ENCODE measurements at places on chromosomes 1 and 21. TPM values are rescaled to one million over a fixed set of nuclear protein-coding genes. Genes with fewer than 3 reads are reported as not detected.

The F3 gene
- 1.6 TPM for total RNA-seq

The CFHR3 gene
- 0.07 TPM for total RNA-seq

The KCNJ9 gene
- total RNA-seq = 0.03 TPM

The RIMS3 gene
- total RNA-seq = 33.0 TPM

The PDC gene
- total RNA-seq = not detected

- DNase-seq = no peak
Observed at GRCh38 chr1:231953660-231954059, 327.1 kb downstream of the DISC1 start.

DNA sequence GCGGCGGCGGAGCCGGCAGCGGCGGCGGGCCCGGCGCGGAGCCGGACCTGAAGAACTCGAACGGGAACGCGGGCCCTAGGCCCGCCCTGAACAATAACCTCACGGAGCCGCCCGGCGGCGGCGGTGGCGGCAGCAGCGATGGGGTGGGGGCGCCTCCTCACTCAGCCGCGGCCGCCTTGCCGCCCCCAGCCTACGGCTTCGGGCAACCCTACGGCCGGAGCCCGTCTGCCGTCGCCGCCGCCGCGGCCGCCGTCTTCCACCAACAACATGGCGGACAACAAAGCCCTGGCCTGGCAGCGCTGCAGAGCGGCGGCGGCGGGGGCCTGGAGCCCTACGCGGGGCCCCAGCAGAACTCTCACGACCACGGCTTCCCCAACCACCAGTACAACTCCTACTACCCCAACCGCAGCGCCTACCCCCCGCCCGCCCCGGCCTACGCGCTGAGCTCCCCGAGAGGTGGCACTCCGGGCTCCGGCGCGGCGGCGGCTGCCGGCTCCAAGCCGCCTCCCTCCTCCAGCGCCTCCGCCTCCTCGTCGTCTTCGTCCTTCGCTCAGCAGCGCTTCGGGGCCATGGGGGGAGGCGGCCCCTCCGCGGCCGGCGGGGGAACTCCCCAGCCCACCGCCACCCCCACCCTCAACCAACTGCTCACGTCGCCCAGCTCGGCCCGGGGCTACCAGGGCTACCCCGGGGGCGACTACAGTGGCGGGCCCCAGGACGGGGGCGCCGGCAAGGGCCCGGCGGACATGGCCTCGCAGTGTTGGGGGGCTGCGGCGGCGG lies 1.0 kb downstream of the ARID1A start:
- no peak for DNase-seq

GRCh38 chr1:113860891-113861290 lies 10.6 kb downstream of the PTPN22 start:
- DNase-seq = peak; percentile 87

DNA sequence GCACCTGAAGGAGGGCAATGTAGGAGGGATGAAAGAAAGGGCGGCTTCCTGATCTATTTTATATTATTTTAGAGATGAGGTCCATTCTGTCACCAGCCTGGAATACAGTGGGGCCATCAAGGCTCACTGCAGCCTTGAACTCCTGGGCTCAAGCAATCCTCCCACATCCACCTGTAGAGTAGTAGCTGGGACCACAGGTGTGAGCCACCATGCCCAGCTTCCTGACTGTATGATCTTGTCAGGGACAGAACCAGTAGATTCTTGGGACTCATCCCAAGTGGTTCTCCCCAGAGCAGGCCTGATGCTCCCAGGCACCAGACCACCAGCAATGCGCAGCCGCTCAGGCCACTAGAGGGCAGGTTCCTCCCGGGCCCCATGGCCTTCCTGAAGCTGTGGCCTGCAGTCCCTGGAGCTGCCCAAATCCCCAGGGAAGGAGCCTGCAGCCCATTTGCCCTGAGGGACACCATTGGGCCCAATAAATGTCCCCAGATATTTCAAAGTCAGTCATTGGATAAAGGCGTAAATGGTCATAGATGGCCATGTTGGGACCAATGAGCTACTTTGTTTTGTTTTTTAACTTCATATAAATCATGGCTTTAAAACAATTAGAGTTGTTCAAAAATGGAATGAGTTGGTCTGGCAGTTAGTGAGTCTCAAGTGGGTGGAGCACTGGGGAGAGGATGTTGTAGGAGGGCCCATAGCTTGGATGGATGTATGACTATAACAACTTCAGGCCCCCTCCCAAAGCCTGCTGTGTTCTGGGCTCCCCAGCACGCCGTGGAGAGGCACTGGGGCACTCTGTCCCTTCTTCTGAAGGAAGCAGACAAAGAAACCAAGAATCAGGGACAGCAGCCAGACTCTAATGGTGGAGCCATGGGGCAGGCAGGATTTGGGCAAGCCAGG lies 44.7 kb upstream of the GOLT1A start:
- DNase-seq = peak; percentile 83

- no peak for DNase-seq
Observed at GRCh38 chr1:94126651-94127050, 5.7 kb upstream of the ABCA4 start.

- no peak for DNase-seq
Observed at GRCh38 chr1:221397606-221398005, 344.3 kb downstream of the DUSP10 start.

- DNase-seq = no peak
Observed at GRCh38 chr1:228434689-228435088, 18.0 kb upstream of the TRIM17 start.

DNA sequence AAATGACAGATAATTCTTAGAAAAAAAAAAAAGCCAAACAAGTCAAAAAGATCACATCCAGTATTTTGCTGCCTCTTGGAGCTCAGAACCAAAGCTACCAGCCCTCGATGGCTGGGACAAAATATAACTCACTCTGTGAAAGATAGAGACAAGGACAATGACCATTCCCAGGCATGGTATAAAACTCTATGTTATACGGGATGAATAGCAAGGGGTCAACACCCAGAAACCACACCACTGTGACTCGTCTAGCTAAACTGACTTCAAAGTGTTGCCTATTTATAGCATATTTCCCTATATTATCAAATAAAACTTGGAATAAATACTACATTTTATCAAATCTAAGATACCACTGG lies 10.1 kb downstream of the TMEM63A start:
- DNase-seq = no peak

- no peak for DNase-seq
Observed at GRCh38 chr1:41880950-41881885, 37.5 kb downstream of the HIVEP3 start.

DNA sequence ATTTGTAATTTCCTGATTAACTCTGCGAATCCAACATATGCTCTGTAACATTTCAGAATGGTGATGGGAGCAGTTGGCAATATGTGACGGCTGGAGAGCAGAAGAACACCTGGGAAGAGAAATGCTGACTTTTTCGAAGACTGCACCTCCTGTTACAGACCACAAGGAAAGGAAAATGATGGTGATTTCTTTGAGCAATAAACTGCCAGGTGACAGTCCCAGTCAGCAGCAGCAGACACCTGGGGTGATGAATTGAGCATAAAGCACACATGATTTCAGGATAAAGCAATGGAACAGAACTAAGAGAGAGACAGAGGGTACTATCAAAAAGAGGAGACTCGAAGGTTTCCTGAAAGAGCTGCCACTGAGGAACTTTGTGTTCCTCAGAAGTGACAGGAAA lies 528.6 kb downstream of the NEGR1 start:
- no peak for DNase-seq

- DNase-seq = no peak
Observed at GRCh38 chr1:8652467-8653046, 164.9 kb downstream of the RERE start.

GRCh38 chr1:203661572-203661971 lies 34.9 kb downstream of the ATP2B4 start:
- DNase-seq = no peak

DNA sequence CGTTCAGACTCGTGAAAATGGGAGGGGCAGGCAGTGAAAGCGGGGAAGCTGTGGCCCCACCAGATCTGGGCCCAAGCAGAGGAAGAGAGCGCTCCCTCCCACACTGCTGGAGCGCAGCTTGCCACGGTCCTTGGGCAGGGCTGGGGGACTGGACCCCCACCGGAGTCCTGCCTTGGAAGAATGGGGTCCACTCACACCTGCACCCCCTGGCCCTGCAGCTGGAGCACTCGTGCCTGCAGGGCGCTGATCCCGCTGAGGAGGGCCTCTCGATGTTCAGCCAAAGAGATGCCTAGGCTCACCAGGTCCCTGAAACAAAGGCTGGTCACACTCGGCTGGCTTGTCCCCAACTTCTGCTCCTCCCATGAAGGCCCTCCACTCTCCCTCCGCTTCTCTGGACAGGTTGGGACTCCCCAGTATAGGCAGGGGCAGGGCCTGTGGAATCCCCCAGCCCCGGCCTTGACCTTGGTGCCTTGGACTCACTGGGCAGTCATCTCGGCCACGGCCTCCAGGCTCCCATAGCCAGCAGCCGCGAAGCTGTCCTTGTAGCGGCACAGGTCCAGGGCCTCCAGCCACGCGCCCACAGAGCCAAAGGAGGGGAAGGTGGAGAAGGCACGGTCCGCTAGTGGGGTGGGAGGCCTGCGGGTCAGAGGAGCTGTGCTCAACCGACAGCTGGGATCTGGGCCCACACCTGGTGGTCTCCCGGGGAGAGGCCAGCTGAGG lies 26.0 kb downstream of the CDCA8 start:
- DNase-seq = no peak

- DNase-seq = peak; percentile 92
Observed at GRCh38 chr21:34029743-34030528, 43.4 kb upstream of the MRPS6 start.

- DNase-seq = no peak
Observed at GRCh38 chr1:46096269-46097148, 35.9 kb downstream of the PIK3R3 start.

DNA sequence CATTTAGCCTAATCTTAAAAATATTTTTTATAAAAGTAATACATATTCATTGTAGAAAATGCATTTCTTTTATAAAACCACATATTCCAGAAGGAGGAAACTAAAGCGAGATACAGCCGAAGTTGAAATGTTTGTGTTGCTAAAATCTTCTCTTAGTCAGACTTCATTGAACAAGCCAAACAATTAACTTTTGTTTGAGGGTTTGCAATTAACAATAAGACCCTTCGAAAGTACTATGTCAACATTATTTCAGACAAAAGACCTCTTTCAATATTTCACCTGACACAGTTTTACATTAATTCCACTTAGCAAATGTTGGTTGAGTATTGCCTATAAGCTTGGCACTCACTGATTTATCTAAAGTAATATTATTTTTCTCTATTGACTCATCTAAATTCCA lies 354.0 kb upstream of the ADAMTS5 start:
- DNase-seq = no peak
